B cell (primary cell): ENCODE measurements at places on chromosomes 2 and 18. TPM values are rescaled to one million over a fixed set of nuclear protein-coding genes. Genes with fewer than 3 reads are reported as not detected.

GRCh38 chr2:196500686-196501431 is 138.7 kb upstream of the CCDC150 start:
- no peak for DNase-seq
- no peaks in the 10 kb centered on the region for H3K27me3 ChIP-seq
- no peaks in the 10 kb centered on the region for H3K4me1 ChIP-seq
- H3K36me3 ChIP-seq: no peaks in the 10 kb centered on the region

DNA sequence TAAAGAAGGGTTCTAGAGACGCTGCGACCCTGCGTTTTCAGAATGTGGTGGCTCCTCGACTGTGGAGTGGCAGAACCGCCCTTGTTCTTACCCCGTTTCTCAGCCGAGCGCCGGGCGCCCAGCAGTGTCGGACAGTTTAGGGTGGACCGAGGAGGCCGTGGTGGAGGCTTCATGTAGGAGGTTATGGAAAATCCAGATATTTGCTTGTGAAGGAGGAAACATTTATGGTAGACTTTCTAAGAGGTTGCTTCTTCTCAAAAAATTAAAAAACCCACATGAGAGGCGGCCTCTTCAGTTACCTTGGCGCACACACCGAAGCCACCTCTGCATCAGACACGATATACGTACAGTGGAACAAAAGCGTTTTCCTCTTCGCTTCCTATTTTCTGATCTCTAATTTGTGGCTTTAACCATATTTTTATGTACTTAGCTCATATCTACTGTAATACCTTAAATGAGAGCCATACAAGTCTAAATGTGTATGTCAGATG is 120.8 kb downstream of the NFATC1 start:
- no peak overlapping the region for H3K4me3 ChIP-seq
- H3K27me3 ChIP-seq: no peaks in the 10 kb centered on the region
- H3K27ac ChIP-seq: peak overlapping the region; percentile 38
- H3K36me3 ChIP-seq: no peaks in the 10 kb centered on the region

DNA sequence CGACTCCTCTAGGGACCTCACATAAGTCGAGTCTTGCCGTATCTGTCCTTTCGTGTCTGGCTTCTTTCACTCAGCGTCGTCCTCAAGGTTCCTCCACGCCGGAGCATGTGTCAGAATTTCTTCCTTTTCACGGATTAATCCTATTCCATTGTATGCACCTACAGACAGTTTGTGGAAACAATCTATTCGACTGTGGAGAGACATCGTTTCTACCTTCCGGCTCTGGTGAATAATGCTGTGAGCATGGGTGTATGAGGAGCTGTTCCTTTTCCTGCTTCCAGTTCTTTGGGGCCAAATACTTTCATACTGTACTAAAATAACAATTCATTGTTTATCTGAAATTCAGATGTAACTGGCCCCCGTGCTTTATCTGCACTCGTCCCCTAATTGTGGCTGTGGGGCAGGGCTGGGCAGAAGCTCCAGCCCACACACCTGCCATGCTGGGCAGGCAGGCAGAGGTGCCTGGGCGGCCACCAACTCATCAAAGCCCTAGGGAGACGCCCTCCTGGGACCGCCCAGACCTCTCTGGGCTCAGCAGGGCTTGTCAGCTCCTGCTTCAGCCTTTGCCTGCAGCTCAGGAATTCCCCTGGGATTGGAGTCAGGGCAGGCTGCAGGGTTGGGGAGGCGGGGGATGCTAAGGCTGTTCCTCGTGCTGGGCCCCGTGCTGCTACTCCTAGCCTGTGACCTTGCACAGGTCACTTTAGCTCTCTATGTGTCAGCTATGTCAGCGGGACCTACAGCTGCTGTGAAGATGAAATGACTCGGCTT is 14.5 kb downstream of the GPC1 start:
- H3K27me3 ChIP-seq: peaks cover 7% of the 10 kb centered on the region
- no peak overlapping the region for H3K4me3 ChIP-seq
- peaks cover 20% of the 10 kb centered on the region for H3K4me1 ChIP-seq

DNA sequence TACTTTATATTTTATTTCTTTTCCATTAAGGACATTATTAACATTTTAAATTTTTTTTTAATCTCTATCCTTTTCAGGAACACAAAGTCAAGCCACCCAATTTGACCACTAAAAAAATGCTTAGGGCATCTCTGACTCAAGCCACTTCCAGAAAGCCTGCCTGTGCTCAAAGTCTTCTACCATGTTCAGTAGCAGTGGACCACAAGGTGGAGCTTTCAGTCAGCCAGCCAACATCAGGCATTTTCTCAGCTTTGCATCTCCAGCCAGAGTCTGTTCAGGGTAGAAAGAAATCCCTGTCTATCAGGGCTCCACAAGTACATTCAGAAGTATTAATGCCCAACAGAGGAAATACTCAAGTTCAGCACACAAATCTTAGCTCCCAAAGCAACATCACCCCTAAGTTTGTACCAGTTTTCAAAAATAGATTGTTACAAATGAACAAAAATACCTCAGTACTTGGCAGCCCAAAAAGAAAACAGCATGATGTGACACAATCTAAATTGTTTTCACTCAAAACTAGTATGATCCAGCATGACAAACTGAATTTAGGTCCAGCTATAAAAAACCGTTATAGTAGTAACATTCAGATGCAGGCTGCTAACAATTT is 37.6 kb downstream of the C18orf63 start:
- H3K27ac ChIP-seq: no peak overlapping the region
- H3K4me3 ChIP-seq: no peak overlapping the region

GRCh38 chr2:60830991-60831390 is 50.4 kb upstream of the REL start:
- no peak overlapping the region for H3K4me3 ChIP-seq
- no peaks in the 10 kb centered on the region for H3K27me3 ChIP-seq
- no peak overlapping the region for H3K27ac ChIP-seq
- no peaks in the 10 kb centered on the region for H3K36me3 ChIP-seq

GRCh38 chr2:152307863-152308262 is 27.1 kb upstream of the FMNL2 start:
- no peaks in the 10 kb centered on the region for H3K27me3 ChIP-seq
- no peak for DNase-seq
- no peak overlapping the region for H3K4me3 ChIP-seq
- H3K4me1 ChIP-seq: no peaks in the 10 kb centered on the region
- no peak overlapping the region for H3K27ac ChIP-seq

GRCh38 chr2:17231394-17231965 is 286.8 kb downstream of the RAD51AP2 start:
- no peak overlapping the region for H3K4me3 ChIP-seq
- DNase-seq: no peak
- H3K4me1 ChIP-seq: no peaks in the 10 kb centered on the region
- no peak overlapping the region for H3K27ac ChIP-seq

DNA sequence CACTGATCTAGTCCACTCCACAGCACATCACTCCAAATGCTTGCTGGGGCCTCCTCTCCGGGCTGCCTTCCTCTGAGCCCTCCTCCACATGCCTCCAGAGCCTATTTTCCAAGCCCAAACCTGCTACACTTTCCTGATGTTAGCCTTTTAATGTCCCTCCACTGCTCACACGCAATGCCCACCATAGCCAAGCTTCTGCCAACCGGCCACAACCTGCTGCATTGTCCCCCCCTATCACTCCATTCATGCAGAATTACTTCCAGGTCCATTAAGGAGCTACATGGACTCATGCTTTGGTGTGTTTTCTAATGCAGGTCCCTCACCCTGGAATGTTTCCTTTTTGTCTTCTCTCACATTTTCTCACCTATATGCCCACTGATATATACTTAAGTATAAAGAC is 129.3 kb downstream of the MARCHF4 start:
- no peaks in the 10 kb centered on the region for H3K36me3 ChIP-seq
- H3K27me3 ChIP-seq: no peaks in the 10 kb centered on the region
- no peak for DNase-seq
- no peak overlapping the region for H3K4me3 ChIP-seq
- no peaks in the 10 kb centered on the region for H3K4me1 ChIP-seq

GRCh38 chr2:232878855-232879617 is 9.0 kb downstream of the SNORC start:
- no peak overlapping the region for H3K27ac ChIP-seq
- H3K4me1 ChIP-seq: peaks cover 17% of the 10 kb centered on the region
- H3K27me3 ChIP-seq: peaks cover 14% of the 10 kb centered on the region
- no peak for DNase-seq

DNA sequence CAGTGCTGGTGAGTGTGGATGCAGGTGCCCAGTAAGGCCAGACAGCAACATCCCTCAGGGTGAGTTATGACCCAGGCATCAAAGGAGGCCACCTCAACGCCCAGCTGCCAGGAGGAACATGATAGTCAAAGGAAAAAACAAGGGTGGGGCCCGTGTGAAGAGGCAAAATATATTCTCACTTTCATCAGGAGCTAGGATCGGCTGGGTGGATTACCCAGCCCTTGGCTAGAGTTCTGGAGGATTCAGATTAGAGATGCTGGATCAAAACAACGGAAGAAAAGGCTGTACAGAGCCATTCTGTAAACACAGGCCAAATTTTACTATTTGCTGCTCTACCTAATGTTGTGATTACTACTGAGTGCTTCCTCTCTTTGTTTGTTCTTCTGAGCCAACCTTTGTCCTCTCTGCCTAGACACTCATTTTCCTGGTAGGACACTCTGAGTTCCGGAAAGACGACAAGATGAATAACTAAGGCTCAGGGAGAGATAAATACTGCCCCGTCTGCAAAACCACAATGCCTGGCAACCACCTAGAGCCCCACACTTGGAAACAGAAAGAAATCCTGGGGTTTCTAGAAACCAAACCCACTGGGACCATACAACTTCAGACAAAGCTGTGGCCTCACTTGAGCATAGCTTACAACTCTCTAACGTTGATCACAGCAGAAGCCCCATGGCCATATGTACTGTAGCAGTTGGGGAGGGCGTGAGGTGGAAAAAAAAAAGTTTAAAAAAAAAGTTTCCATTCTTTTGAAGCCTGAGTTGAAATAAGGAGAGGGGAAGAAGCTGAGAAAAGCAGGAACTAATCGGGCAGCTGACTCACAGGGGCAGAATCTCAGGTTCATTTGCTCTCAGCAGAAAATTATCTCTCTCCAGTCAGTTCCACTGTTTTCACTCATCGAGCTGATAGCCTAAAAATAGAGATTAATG is 17.8 kb upstream of the PMAIP1 start:
- H3K27ac ChIP-seq: peak overlapping the region; percentile 41
- no peak overlapping the region for H3K4me3 ChIP-seq
- H3K4me1 ChIP-seq: peaks cover 43% of the 10 kb centered on the region
- no peaks in the 10 kb centered on the region for H3K36me3 ChIP-seq
- no peaks in the 10 kb centered on the region for H3K27me3 ChIP-seq

GRCh38 chr18:27948986-27949385 is 227.9 kb downstream of the CDH2 start:
- no peaks in the 10 kb centered on the region for H3K4me1 ChIP-seq
- H3K4me3 ChIP-seq: no peak overlapping the region
- no peaks in the 10 kb centered on the region for H3K27me3 ChIP-seq
- no peaks in the 10 kb centered on the region for H3K36me3 ChIP-seq
- no peak for DNase-seq

DNA sequence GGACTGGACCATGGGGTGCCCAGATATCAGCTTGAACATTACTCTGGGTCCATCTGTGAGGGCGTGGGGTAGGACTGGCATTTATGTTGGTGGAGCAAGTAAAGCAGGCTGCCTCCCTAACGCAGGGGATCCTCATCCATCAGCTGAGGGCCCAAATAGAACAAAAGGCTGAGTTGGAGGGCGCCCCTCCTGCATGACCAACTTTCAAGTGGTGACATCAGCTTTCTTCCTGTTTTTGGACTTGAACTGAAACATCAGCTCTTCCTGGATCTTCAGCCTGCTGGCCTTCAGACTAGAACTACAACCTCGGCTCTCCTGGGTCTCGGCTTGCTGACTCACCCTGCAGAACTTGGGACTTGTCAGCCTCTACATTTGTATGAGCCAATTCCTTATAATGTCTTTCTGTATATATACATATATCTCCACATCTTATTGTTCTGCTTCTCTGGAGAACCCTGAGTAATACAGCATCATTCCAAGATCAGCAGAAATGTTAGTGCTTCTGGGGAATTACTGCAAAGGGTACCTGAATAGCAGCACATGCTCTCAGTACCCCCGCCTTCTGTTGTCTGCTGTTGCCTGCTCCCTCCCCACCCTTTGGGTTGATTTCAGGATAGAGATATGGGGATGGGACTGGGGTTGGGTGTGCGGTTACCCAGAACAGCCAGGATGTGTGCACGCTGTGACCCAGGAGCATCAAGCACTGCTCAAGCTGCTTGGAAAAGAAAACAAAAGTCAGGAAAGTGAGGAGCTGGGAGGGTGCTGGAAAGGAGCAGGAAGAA is 20.0 kb downstream of the TMEM127 start:
- no peak overlapping the region for H3K4me3 ChIP-seq
- H3K36me3 ChIP-seq: peaks cover 12% of the 10 kb centered on the region
- no peaks in the 10 kb centered on the region for H3K27me3 ChIP-seq
- peak overlapping the region; percentile 37 for H3K27ac ChIP-seq

DNA sequence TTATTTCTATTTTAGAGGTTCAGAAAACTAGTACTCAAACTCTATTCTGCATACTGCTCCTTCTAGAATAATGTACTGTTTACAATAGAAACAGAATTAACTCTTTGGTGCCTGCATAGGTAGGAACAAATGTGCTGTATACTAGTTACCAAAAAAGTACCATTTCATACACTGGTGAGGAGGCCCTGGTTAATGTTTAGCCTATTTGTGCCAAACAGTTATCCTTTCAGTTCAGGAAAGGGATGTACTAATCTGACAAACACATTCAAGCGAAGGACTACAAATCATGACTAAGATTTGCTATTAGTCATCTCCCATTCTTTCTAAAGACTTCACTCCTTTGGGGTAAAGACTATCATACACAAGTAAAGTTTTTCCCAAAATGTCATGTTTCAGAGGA is 47.4 kb downstream of the EXOC6B start:
- no peaks in the 10 kb centered on the region for H3K4me1 ChIP-seq
- H3K27me3 ChIP-seq: no peaks in the 10 kb centered on the region
- no peaks in the 10 kb centered on the region for H3K36me3 ChIP-seq

- no peaks in the 10 kb centered on the region for H3K4me1 ChIP-seq
- no peak for DNase-seq
- no peak overlapping the region for H3K27ac ChIP-seq
- H3K36me3 ChIP-seq: no peaks in the 10 kb centered on the region
These were observed 119.0 kb upstream of the ZBTB14 start for GRCh38 chr18:5414546-5414945.

ADI1 gene
- total RNA-seq: 23.1 and 25.0 TPM in 2 replicates

USP37 gene
- total RNA-seq: 29.0 and 32.4 TPM in 2 replicates

IMPA2 gene
- 9.8 and 11.7 TPM in 2 replicates for total RNA-seq

LRRC30 gene
- not detected in 2 replicates for total RNA-seq

PTPN2 gene
- total RNA-seq: 64.8 and 75.5 TPM in 2 replicates

R3HDM1 gene
- total RNA-seq: 52.0 and 57.8 TPM in 2 replicates

LHCGR gene
- total RNA-seq: not detected in 2 replicates
